G401 (cell line): ENCODE measurements at places on chromosomes 12 and 14.

DNA sequence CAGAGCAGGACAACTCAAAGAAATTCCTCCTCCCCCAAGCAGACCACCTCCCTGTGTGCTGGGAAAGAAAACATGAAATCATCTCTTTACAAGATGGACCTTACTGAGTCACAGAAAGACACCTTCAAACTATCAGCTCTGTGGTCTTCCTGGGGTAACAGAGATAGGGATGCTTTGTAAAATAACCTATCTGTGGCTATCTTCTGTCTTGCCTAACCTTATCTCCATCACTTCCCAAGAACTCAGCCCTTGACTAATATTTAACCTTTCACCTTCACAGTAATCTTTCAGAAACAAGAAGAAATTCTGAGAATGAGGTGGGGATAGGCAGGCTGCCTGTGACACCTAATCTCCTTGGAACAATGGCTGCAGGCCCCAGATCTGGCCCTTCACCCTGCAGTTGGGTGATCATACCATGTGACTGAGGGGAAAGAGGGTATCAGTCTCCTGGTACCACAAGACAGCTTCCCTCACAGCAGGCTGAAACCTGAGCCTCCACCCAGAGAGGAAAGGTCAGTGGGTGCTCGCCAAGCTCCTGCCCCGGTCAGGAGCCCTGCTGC lies 27.4 kb upstream of the CEBPE start:
- DNase-seq, result no peak

- no peak for DNase-seq
These were observed 554 bp upstream of the TSPAN31 start for GRCh38 chr12:57744194-57744776.

- DNase-seq, result no peak
These were observed 11.7 kb downstream of the CSRNP2 start for GRCh38 chr12:51071663-51072062.

GRCh38 chr12:106759526-106760183 lies 14.8 kb upstream of the RIC8B start:
- DNase-seq, result no peak

- no peak for DNase-seq
These were observed 69.5 kb downstream of the ACSS3 start for GRCh38 chr12:81147292-81147919.

GRCh38 chr14:76537906-76538647 lies 162.1 kb downstream of the ESRRB start:
- no peak for DNase-seq
